Suppressor macrophage treated with lipopolysaccharide for 1 hour (primary cell): ENCODE measurements at places on chromosomes 3 and 15.

- peak; percentile 73 for DNase-seq
These were observed 20.1 kb upstream of the ZCWPW2 start for GRCh38 chr3:28328188-28329151.

- no peak for DNase-seq
These were observed 23.6 kb downstream of the SETD5 start for GRCh38 chr3:9420850-9421549.

DNA sequence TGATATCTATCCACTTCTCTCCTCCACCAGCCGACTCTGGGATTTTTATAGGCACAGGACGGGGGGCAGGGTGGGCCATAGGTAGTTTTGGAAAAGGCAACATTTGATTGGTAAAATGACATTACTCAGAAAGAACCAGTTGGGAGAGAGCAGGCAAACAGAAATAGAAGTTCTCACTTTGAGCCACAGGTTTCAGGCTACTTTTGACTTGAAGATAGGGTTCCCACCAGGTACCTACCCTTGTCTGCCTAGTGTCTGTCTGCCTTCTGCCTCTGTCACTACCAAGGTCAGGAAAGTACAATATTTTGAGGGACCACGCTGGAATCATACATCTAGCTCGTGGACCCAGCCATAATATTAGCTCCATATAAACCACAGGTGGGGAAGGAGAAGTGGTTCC is 412.9 kb upstream of the GRM7 start:
- no peak for DNase-seq

- DNase-seq = no peak
These were observed 207.2 kb downstream of the ZBTB20 start for GRCh38 chr3:114939920-114940319.

- no peak for DNase-seq
These were observed 1163.5 kb downstream of the ROBO1 start for GRCh38 chr3:78604341-78604740.

GRCh38 chr3:42705058-42705767 is 2.6 kb upstream of the HHATL start:
- DNase-seq = no peak

DNA sequence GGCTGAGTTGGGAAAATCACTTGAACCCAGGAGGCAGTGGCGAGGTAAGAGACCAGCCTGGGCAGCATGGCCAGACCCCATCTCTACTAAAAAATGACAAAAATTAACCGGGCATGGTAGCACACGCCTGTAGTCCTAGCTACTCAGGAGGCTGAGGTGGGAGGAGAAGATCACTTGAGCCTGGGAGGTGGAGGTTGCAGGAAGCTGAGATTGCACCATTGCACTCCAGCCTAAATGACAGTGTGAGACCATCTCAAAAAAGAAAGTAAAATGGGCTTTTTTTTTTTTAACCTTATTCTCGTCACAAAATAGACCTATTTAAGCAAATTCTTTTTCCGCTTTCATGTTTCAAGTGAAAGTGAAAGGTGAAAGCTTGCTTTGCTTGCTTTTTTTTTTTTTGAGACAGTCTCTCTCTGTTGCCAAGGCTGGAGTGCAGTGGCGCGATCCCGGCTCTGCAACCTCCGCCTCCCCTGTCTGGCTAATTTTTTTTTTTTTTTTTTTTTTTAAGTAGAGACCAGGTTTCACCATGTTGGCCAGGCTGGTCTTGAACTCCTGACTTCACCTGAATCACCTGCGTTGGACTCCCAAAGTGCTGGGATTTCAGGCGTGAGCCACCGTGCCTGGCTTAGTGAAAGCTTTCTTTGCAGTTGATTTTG is 3.6 kb downstream of the PDIA3 start:
- peak; percentile 38 for DNase-seq

DNA sequence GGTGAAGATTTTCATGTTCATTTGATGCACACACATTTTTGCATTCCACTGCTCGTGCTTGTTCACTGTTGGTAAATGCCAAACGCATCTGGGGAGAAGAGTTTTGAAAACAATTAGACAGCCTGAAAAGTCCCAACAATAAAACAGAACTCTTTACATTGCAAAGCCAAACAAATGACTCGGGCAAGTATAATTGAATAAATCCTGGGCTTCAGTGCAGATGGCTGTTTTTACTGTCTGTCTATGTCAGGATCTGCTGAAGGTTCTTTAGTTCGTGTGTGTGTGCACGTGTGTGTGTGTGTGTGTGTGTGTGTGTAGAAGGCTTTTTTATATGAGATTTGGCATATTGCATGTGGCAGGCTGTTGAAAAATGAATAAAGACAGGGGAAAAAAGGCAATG is 277.5 kb upstream of the CDIN1 start:
- no peak for DNase-seq

DNA sequence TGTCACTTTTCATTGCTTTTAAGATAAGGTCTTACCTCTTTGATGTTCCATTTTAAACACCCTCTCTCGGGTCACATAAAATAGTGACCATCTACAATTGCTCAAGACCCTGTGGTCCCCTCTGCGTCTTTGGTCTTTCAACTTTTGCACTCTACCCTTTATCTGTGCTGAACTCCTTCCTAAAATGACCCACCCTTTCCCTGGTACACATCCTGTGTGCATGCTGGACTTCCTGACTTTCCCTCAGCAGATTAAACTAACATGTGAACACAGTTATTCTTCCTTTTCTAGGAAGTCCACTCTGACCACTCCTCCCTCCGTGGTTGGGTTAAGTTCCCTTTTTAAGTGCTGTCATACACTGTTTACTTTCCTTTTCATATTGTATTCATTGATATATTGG is 414.2 kb downstream of the GABRB3 start:
- DNase-seq = no peak

- DNase-seq = peak; percentile 93
These were observed 657 bp downstream of the TLNRD1 start for GRCh38 chr15:81001152-81002008.

- no peak for DNase-seq
These were observed 470.1 kb upstream of the ARRDC4 start for GRCh38 chr15:97490429-97490828.

DNA sequence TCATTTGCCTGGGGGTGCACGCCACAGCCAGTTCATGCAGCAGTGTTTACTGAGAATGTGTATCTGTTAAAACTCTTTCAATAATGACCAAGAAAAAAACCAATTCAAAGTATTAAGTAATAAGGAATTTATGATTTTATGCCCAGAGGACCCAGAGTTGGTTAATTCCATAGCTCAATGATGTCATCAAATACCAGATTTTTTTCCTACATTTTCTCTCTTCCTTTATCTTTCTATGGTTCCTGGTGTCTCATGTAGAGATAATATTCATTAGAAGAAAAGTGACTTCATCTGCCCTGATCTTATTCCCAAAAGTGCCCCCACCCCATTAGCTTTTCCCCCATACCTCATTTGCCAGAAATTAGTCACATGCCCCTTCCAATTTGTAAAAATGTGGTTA is 44.6 kb upstream of the LMCD1 start:
- no peak for DNase-seq

DNA sequence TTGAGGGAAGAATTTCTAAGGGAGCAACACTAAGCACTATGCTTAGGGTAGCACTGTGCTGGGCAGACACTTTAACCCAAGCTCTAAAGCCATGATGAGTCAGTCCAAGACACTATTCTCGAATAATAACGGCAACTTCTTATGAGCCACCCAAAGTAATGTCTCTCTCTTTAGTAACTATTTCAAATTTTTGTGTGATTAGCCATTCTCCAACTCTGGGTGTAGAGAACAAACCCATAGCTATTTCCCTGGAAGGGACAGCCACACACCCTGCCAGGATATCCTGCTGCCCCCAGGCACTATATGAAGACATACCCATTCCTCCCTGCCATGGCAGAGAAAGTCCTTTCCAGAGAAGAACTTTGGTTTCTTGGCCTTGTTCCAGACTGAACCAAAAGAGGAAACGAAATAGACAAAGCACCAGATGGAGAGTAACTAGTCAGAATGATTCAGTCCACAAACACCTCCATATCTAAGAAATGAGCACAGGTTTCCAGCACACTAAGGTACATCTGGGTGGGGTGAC is 384.9 kb upstream of the THBS1 start:
- DNase-seq = peak; percentile 62

DNA sequence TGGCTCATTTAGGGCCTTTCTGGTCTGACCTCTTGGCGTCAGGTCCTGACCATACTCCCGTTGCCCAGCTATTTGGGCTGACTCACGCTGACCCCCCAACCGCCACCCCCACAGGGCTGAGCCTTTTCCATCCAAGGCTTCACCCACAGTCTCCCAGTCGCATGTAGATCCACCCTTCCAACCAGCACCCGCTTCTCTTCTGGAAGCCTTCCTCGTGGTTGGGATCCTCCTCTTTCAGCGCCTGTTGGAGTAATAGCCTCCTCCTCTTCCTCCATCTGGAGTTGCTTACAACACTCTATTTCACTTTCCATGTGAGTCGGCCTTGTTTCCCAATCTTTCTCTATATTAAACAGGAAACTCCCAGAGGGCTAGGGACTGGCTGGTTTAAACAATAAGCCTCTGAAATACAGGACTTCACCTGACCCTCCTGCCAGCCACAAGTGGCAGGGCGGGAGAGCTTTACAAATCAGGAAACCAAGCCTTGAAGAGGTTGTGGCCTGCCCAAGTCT is 2.1 kb upstream of the ALAS1 start:
- DNase-seq = peak; percentile 92

DNA sequence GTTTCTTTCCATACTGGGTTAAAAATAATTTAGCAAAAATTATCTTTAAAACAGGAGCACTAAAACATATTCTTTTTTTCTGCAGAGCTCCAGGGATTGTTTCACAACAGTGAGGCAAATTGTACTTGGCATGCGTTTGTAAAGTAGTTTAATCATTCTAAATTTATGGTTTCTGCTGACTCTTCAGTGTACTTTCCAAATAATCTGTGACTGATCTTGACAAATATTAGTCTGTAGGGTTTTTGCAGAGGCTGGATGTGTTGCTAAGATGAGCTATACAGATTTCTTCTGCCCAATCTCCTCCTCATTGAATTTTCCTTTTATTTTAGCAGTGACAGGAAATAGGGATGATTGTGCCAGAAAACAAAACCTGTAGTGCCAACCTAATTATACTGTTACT is 328.0 kb upstream of the MANF start:
- no peak for DNase-seq

- DNase-seq = no peak
These were observed 192.9 kb upstream of the EIF1B start for GRCh38 chr3:40116478-40117177.

DNA sequence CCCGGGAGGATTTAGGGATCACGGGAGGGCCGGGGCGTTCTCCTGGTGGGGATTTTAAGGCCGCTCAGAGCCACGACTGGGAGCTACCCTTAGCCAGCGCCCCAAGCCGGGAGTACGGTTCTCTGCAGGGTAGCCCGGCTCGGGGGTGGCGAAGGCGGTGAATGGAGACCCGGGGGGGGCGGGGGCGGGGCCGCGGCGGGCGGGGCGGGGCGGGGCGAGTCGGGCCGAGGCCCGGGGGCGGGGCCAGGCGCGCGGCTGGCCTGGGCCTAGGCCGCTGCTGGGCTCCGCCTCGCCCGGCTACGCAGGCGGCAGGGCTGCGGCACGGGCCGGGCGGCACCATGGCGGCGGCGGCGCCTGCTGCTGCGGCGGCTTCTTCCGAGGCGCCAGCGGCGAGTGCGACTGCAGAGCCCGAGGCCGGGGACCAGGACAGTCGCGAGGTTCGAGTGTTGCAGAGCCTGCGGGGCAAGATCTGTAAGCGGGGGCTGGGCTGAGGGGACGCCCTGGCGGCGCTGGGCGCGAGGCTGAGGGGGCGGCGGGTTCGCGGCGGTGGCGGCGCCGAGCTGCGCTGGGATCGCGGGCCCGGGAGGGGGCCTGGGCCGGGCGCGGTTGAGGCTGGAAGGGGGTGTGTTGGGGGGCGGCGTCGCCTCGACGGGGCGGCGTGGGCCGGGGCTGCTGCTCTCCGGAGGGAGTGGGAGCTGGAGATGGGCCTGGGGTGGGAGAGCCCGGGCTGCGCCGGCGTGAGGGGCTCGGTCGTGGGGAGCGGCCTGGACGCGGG is at the start of gene RASA2:
RASA2 (plus strand) TSS at position 282 of the 775 bp plus-strand sequence; CDS start at position 339, 57 bp downstream.
- DNase-seq = peak; percentile 94
